Breast epithelium (tissue), 4 donors: ENCODE measurements at places on chromosomes 1 and 21.

DNA sequence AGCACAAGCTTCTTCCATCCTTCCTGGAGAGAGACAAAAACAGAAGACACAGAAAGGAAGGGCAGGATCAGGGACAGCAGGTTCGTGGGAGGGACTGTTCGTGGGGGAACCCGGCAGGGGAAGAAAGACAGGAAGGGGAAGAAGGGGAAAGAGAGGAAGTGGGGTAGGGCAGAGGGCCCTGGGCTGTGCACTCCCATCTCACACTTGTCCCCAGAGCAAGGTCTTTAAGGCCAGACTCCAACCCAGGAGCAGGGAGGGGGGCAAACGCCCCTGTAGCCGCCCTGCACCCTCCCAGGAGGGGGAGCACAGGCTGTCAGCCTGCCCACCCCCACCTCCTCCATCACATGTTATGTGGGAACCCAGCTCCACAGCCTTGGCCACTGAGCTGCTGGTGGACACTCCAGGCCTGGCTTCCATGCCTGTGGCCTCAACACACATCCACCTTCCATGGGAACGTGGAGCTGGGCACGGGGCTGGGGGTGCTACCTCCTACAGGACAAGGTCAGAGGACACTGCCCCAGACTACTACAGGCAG lies 9.3 kb downstream of the SLC19A1 start:
- no peak for DNase-seq

GRCh38 chr1:109728870-109729269 lies 12.0 kb downstream of the GSTM3 start:
- no peak for DNase-seq

GRCh38 chr1:116453906-116454305 lies 80.9 kb downstream of the ATP1A1 start:
- no peak for DNase-seq

DNA sequence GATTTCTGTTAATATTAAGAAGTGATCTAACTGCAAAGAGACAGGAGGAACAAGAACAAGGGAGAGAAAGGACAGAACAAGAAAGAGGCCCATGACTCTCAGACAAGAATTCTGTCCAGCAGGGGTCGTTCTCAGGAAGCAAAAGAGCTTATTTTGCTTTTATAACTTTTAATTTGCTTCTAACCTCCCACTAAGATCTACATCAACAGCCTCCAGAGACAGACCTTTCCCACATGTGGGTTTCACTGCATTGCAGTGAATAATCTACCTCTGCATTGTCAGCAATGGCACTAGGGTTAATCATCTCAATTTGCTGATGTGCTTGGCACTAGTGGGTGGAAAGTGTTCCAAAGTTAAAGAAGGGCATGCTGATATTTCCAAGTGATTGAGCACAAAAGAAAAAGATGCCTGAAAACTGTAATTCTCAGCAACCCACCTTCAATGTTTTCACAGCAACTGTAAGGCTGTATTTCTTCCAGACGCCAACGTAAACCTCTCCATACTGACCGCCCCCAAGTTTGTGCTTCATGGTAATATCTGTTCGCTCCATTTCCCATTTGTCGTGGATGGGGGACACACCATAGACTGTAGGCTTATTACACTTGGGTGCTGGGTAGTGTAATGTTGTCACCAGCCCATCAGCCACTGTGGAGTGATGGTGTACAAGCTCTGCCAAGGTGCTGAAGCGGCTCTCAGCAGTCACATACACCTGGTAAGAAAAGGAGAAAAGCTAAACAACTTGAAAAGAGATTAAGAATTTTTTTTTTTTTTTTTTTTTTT lies 39.5 kb downstream of the TOR3A start:
- no peak for DNase-seq

DNA sequence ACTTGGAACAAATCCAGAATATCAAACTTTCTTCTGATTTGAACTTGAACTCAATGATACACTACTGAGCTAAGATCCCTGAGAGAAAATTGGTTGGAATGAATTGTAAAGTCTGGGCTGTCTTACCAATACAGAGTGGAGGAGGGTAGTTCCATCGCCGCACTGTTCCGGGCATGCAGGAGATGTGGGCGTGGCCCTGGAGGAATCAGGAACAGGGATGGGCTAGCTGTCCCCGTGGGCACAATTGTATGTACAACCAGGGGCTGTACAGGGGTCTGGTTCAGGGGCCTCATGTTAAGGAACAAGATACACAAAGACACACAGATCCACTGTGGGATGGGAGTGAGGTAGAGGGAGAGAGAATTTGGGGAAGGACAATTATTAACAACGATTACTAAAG lies 144.3 kb downstream of the ZSCAN20 start:
- no peak for DNase-seq

DNA sequence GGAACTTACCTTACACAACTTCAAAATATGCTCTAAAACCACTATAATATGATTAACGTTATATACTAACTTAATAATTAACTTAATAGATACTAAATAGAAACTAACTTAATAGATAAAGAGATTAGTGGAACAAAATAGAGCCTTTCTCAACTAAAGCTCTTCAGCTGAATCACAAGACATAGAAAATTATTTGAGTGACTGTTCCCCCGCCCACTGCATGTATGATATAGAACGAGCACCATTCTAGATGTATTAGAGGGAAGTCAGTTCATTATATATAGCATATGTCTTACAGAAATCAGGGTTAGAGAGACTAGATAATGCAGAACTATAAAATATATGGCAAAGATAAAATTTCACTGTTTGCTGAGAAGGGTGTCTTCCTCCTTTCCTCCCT lies 16.3 kb downstream of the LYPLAL1 start:
- no peak for DNase-seq

- DNase-seq = no peak
These were observed 3.6 kb upstream of the BACH1 start for GRCh38 chr21:29295066-29295650.

GRCh38 chr1:39043513-39043912 lies 17.4 kb downstream of the NDUFS5 start:
- no peak for DNase-seq

GRCh38 chr1:205495237-205495823 lies 9.1 kb upstream of the CDK18 start:
- no peak for DNase-seq

GRCh38 chr1:240936911-240937668 lies 325.1 kb upstream of the GREM2 start:
- no peak for DNase-seq

DNA sequence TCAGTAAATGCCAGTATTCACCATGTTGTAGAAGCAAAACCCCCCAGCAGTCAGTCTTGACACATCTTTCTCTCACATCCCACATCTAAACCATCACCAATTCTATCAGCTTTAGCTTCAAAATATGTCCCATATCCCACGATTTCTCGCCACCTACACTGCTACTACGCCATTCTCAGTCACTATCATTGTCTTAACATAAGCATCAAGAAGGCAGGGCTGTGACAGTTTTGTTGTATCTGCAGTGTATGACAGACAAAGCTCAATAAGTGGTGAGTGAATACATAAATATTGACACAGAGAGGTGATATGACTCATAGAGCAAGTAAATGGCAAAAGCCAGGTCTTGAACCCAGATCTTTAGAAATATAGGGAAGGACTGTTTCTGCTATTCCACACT lies 59.9 kb downstream of the JAK1 start:
- no peak for DNase-seq

DNA sequence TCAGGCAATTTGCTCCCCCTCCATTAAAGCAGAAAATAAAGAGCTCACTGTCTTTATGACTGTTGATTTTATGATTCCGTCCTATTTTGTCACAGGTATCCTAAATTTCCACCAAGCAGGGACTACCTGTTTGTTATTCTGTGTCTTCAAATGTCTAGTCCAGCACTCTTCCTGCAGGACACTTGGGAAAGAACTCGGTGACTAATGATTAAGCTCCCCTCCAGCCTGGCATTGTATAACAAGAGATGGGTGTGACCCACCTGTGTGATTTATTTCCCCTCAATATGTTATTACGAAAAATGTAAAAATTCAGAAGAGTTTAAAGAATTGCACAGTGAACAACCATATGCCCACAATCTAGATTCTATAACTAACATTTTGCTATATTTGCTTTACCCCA lies 42.9 kb upstream of the LRRN2 start:
- DNase-seq = no peak

DNA sequence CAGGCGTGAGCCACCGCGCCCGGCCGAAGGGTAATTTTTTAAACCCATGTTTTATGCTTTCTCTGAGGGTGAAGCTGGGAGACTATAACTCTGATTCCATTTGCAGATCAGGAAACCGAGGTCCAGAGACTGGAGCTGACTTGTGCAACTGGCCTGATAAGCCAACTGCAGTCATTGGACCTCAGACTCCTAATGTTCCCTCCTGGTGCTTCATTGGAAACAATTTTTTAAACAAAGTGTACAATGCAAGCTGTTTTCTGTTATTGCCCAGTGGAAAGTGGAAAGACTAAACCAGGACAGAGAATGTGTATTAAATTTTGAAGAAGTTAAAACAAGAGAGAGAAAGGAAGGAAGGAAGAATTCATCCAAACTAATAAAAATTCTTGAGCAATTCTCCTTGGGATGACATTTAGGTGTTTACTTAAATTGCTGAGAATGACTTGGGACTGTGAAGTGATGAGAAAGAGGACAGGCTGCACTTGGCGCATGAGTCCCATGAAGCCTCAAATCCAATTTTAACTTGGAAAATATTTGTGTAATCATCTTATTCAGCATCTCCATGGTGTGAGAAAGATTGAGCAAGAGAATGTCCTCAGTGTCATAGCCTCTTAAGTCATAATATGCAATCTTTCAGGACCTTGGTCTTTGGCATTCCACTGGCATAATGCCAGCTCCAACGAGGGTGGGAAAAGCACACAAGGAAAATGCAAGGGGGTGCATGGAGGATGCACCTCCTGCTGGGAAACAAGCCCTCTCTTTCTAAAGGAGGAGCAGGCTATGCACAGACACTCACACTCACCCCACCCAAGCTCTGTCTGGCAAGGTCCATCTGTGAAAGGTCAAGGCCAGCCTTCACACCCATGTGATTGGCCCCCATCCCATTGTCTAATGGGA lies 342.0 kb downstream of the SIPA1L2 start:
- DNase-seq = no peak

GRCh38 chr1:186531561-186532165 lies 70.7 kb upstream of the PDC start:
- DNase-seq = no peak

- DNase-seq = no peak
These were observed 115.8 kb downstream of the C1orf94 start for GRCh38 chr1:34292472-34292871.

DNA sequence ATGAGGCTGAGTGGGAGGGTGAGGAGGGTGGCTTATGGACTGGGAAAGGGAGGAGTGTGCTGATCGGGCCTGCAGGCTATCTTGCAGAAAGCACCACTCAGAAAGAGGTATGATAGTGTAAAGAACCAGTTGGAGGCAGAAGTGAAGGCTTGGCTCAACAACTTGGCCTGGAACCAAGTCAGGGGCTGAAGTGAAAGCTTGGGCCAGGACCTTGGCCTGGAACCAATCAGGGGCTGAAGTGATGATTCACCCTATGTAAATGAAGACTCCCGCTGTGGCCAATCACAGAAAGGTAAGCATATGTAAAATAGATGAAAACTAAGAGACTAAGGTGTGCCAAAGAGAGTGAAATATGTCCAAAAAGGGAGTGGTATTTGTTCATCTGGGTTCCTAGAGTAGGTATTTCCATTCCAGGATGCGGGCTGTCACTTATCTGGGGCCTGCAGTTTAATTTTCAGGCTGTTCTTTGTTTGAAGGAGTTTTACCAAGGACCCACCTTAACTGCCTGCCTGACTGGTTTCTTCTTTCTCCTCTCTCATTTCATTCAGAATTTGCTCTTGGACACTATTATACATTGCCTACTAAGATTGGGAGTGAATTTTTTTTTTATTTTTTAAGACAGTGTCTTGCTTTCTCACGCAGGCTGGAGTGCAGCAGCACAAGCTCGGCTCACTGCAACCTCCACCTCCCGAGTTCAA lies 5.1 kb upstream of the RFX5 start:
- no peak for DNase-seq

DNA sequence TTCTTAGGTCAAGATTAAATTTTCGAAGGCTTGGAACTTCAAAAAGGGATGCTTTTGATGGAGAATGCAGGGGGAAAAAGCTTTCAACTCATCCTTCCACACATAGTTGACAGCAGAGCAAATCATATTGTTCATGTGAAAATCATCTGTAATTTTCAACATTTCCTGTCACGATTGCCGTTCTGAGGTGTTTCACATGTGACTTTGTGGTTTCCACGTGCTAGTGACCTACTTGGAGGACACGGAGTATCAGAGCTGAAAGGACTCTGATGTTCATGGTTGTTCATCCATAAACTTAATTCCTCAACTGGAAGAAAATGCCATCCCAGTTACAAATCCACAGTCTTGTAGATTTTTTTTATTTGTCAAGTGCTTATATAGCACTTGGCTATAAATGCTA lies 79.1 kb downstream of the ZP4 start:
- DNase-seq = no peak

DNA sequence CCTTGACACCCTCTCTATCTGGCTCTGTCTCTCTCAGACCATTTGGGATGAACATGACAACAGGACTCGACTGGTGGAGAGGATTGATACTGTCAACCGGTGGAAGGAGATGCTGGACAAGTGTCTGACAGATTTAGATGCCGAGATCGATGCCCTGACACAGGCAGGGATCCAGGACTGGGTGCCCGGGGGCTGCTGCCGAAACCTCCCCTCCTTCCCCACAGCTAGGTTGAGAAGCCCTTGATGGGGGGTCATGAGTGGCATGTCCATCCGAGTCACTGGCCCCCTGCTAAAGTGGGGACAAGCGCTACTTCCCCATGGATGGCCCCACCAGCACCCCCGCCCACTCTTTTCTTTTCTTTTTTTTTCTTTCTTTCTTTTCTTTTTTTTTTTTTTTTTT lies 1.2 kb downstream of the TEKT2 start:
- no peak for DNase-seq

DNA sequence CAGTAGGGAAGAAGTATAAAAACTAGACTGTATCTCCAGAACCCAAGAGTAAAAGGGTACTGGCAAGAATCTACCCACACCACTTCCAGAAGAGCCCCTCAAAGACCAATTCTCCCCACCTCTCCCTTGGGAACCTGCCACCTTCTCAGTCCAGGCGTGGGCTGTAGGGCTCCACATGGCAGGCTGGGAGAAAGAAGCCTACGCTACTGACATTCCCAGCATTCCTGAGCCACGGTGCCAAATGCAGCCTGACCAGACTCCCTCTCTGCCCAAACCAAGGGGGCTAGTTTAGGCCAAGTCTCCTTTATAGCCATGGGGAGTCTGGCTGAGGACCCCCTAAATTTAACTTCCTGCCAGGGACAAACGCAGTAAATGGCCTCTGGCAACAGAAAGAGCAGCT lies 2.0 kb downstream of the UBE2Q1 start:
- no peak for DNase-seq

- no peak for DNase-seq
These were observed 481 bp downstream of the TAL1 start for GRCh38 chr1:47231301-47232186.

DNA sequence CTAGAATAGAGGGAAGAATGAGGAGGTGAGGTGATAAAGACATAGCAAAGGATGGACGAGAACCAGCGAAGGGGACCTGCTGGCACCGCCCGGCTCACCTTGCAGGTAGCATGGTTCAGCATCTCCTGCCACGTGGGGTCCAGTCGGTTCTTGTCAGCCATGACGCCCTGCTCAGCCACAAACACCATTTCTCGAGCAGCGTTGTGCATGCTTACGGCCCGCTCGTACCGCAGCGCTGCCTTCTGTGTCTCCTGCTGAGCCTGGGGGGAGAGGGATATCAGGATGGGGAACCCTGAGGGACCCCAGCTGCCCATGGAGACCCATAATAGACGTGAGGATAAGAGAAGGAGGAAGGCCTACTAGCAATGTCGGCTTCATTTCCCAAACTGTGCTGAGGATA lies 11.4 kb downstream of the SH3BP5L start:
- DNase-seq = no peak
